ENCODE measurements at places on chromosomes 4 and X.

GRCh38 chrX:113059714-113060113 lies 219.1 kb upstream of the AMOT start:
- DNase-seq = no peak

DNA sequence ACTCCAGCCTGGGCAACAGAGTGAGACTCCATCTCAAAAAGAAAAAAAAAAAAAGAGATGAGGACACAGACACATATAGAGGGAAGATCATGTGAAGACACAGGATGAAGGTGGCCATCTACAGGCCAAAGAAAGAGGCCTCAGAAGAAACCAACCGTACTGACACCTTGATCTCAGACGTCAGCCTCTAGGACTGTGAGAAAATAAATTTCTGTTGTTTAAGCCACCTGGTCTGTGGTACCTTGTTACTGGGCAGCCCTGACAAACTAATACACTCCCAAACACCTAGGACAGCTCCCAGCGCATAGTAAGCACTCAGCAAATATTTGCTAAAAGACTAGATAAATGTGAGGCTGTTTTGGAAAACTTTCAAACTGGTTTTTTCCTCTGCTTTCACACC lies 59.2 kb upstream of the SMIM10 start:
- no peak for DNase-seq

- DNase-seq = no peak
Measured at GRCh38 chr4:129377131-129377845, 281.3 kb downstream of the C4orf33 start.

DNA sequence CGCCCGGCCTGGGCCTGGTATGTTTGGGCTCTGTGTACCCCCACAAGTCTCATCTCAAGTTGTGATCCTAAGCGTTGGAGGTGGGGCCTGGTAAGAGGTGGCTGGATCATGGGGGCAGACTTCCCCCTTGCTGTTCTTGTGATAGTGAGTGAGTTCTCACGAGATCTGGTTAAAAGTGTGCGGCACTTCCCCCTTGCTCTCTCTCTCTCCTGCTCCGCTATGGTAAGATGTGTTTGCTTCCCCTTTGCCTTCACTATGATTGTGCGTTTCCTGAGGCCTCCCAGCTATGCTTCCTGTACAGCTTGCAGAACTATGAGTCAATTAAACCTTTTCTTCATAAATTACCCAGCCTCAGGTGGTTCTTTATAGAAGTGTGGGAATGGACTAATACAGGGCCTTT lies 53.0 kb downstream of the CHST7 start:
- DNase-seq = peak; percentile 68

DNA sequence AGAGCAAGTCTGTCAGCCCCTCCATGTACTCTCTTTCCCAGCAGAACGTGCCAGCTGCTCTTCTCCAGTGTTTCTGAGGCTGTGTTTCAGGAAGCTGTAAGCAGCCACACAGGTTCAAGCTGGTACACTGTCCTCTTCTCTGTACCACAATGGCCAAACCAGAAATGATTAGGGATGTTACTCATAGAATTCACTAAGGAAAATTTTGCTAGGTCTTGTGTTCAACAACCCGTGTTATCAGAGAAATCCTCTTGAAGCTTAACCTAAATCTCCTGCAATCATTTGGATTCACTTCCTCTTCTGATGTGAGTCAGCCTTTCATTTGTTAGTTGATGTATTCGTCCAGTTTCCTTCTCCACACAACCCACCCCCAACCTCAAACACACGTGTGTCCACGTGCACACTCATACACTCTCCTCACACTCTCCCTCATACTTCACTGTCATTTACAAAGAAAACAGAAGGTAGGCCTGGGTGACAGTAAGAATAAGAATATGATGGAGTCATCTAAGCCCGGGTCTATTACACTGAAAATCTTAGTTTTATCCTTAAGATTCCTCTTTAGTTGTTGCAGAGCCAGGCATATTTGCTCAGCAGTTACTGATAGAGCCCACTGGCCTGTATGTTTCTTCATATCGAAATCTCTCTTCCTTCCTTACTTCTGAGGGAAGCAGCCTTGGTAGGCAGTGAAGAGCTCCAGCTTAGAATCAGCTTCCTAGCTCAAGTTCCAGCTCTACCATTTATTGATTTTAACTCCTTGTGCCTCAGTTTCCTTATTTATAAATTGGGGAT lies 63.4 kb downstream of the DCUN1D4 start:
- no peak for DNase-seq

- DNase-seq = no peak
Measured at GRCh38 chrX:146396409-146396808, 413.2 kb upstream of the CXorf51B start.

DNA sequence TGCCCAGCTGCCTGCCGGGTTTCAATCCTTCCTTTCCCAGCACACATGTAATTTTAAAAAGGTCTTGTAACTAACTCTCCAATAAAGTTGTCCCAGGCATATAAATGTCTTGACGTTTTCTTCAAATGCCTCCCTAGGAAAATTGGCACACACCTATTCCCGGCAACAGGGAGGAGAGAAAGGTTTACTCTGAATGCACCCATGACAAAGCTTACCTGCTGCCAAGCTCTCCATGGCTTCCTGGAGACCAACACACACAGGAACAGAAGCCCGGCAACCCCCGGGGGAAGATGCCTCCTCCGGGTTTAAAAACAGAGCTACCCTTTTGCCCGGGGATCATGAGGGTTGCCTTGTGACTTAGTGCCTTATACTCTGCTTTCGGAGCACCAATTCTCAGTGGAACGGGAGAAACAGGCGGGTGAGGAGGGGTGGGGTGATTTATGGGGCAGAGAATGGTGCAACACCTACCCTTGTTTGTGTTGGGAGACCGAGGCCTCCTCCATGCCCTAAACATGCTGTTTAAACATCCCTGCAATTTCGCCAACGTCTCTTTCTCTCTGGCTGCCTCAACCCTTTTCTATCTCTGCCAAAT lies 4.8 kb upstream of the GYG2 start:
- DNase-seq = no peak

- DNase-seq = peak; percentile 76
Measured at GRCh38 chr4:48909697-48910096, 3.1 kb upstream of the OCIAD2 start.

GRCh38 chrX:44914532-44915198 lies 41.7 kb downstream of the KDM6A start:
- DNase-seq = no peak

DNA sequence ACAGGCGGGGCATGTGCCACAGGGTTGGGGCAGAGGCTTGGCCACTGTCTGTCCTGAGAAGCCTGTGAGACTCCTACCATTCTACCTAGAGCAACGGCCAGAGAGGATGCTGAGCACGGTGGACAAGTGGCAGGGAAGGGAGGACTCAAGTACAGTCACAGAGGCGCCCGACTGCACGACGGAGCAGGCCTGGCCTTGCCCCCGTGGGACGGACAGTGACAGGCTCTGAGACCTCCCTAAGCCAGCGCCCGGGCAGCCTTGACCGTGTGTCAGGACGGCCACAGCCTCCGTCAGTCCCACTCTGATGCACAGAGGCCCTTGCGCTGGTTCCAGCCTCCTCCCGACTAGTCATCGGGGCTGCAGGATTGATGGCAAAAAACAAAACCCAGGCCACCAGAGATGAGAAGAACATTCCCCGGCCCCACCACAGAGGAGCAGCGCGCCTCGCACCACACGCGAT lies 36.7 kb upstream of the MXD4 start:
- DNase-seq = peak; percentile 51

DNA sequence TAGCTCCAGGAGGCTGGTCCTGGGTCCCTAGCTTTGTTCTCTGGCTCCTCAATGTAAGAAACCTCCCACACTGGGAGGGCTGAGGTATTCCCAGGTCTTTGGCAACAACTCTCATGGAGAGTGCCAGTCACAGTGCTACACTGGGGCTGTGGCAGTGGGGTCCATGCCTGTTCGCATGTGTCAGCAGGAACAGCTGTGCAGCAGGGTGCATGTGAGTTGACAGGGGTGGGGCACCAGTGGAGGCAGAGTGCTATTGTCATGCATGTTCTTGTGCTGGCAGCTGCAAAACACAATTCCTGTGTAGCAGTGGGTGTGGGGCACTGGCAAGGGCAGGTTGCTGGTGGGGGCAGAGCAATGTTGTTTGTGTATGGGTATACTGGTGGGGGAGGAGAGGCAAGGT lies 246.0 kb downstream of the CXXC4 start:
- no peak for DNase-seq

- DNase-seq = no peak
Measured at GRCh38 chrX:73647212-73647611, 84.2 kb downstream of the CHIC1 start.

DNA sequence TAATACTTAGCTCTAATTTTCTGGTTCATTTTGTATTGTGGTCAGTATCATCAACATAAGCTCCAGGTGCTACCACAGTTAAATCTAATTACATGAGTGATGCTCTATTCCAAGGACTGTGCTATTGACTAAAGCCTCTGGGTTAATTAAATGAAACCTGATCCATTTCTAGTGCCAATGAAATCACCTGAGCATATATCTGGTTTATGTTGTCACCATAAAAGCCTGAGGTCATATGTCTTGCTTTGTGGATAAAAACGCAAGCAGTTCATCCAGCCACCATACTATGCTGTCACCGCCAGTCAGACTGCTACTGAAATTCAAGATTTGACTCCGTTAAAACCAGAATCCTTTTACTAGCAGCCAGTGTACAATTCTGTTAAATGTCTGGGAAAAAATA lies 64.2 kb upstream of the ZNF518B start:
- DNase-seq = no peak

DNA sequence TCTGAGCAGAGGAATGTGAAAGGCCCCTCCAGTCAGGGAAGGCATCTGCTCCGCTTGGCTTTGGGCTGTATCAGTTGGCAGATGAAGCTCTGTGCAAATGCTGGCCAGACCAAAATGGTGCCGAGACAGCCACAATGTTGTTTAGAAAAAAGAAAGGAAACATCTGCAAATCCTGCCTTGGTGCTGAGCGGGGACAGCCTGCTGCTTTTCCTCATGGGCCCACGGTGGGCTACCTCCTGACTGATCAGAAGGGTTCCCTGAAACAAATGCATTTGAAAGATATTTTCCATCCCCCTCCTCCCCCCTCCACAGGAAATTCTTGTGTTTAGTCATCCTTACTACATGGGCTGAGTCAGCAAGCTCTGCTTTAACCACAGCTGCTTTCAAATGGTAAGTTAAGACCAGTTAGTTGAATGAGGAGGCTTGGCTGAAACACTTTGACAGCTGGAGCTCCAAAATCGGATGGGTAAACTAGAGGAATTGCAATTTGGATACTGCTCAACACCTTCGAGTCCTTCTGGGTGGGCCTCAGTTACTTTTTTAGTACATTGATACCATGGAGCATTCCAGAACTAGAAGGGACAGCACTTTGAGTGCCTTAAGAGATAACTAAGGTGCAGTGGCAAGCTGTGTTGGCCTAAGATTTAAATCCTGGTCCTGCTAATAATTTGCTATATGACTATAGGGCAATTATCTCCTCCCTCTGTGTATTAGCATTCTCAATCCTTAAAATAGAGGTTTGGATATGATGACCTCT lies 36.0 kb downstream of the PLAC1 start:
- DNase-seq = no peak

DNA sequence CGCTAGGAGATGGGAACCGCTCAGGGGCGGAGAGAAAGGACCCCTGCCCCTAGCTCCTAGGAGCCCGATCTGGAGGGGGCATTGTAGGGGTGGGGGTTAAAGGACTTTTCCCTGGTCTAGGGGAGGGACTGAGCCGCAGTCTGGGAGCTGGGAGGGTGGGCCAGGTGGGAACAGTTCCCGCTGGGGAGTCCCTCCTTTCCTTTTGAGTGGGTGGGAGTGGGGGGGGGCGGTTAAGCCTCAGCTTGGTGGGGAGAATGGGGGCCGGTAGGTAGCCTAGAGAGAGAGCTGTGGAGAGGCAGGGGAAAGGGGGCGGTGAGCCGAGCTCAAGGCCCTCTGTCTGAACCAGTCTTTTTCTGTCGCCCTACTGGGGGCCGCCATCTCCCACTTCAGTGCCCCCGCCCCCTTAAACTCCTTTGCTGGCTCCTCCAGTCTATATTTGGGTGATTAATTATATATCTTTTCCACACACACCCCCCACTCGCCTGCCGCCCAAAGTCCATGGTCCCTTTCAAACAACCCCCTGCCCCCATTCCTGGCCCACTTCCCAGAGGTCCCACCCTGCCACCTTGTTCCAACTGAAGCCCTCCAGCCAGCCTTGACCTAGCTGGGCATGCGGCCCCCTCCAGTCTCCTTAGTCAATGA lies 822 bp downstream of the ZNF275 start:
- DNase-seq = no peak

- no peak for DNase-seq
Measured at GRCh38 chr4:12873351-12873750, 610.8 kb downstream of the RAB28 start.

- no peak for DNase-seq
Measured at GRCh38 chr4:144970597-144970996, 127.4 kb downstream of the ANAPC10 start.

DNA sequence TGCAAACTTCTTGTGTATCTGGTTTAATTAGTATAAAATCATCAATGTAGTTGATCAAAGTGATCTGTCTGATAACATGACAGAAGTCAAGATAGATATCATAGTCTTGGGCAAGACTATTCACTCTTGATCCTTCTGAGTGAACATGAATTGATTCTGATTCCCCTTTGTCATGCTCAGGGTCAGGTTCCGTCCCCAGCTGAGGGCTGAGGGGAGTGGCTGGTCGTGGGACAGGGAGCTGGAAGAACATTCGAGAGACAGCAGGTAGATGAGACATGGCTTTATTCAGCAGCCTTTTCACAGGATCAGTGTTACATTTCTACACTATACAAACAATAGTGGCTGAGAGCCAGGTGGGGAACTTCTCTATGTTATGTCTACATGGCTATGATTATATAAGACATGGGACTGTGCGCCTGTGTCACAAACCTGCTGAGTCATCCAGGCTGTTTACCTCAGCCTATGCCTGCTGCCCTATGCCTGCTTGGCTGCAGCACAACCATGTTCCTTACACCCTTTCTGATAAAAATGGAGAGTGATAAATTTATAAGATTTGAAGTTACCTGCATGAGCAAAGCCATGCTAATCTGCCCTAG lies 586.9 kb upstream of the NR3C2 start:
- no peak for DNase-seq

DNA sequence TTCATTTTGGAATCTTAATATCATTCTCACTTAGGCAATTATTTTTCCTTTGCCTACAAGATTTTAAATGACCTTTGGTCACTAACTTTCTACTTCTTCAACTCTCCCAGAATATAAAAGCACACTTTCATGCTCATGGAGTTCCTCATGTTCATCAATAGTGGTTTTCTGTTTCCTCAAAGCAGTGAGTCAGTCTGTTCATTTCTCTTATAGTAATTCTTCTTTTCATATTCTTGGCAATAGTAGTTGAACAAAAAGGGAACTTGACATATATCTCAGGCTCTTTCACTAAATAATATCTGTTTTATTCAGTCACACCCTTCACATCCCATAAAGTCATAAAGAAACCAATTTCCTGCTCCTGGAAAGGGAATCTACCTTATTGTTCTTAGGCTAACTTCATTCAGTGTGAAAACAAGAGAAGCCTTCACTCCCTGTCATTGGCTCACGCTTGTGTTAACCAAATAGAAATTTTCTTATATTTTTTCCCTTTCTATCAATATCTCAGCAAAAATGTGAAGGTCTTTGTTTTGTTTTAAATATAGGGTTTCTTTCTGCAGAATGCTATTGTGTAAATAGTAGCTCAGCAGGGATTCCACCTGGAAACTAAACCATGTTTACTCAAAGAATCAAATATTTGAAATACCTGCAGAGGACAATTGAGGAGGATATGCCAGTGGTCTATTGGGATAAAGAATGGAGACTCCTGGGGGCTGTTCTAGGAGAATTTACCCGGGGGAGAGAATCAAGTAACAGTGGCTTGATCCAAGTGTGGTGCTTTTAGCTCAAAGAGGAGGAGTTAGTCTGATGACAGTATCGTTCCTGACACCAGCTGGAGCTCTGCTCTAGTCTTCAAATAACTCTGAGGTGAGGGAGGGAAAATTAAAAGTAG lies 13.4 kb upstream of the TNIP3 start:
- DNase-seq = no peak

GRCh38 chr4:112881842-112882241 lies 167.6 kb upstream of the ANK2 start:
- no peak for DNase-seq
